ENCODE measurements at places on chromosomes 1 and 21. TPM values are rescaled to one million over a fixed set of nuclear protein-coding genes. Genes with fewer than 3 reads are reported as not detected.

The OR2AK2 gene
- total RNA-seq, result 0.25 TPM

The B3GALT6 gene
- 35.1 TPM for total RNA-seq

The PROK1 gene
- total RNA-seq, result not detected

The CENPF gene
- 48.5 TPM for total RNA-seq

The MX2 gene
- total RNA-seq, result 0.87 TPM

The C1QC gene
- not detected for total RNA-seq

The SCAMP3 gene
- 43.9 TPM for total RNA-seq
